Renal pelvis (tissue), 12 donors: ENCODE measurements at places on chromosomes 2 and 18. TPM values are rescaled to one million over a fixed set of nuclear protein-coding genes. Genes with fewer than 3 reads are reported as not detected.

DNA sequence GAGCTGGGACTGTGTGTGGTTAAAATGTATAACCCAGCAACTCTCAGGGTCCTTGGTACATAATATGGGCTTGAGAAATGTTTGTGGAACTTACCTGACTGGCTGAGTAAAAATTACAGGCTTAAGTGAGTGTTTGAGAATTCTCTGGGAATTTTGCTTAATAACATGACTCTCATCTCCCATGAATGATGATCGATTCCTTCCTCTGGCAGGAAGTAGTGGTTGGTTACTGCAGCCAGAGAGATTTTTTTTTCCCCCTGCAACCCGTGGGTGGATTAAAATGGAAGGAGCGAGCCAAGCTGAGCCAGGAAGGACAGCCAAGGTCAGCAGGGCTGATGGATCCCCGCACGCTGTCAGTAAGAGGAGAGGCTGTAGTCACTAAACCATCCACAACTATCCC, 40.6 kb upstream of the RFX8 start:
- no peak for DNase-seq

- no peak for DNase-seq
Observed at GRCh38 chr2:127508023-127508630, 18.2 kb downstream of the IWS1 start.

GRCh38 chr2:98560256-98560771, 48.0 kb downstream of the COA5 start:
- no peak for DNase-seq

The LPIN2 gene
- 43.4 TPM for polyA plus RNA-seq

DNA sequence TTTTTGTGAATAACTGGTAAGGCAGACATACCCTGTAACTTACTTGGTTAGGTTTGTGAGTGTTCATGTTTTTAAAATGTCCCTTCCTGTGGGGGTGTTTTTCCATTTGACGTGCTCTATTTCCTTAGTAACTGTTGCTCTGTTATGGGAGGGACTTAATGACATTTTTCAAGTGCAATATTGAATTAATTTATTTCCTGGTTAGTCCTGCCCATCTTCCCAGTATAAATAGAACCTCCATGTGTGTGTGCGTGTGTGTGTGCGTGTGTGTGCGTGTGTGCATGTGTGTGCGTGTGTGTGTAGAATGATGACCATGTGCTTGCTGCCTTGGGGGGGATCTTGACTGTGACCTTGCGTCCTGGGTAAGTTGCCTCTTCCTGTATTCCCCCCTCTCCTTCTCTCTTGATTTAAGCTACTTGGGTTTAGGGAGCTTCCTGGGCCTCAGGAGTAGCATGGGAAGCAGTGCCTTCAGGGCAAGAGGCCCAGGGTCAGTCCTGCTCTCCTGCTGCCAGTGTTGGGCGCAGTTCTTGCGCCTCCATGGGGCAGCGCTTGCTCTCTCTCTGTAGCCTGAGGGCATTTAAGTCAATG, 163.9 kb downstream of the LDLRAD4 start:
- peak; percentile 80 for DNase-seq

DNA sequence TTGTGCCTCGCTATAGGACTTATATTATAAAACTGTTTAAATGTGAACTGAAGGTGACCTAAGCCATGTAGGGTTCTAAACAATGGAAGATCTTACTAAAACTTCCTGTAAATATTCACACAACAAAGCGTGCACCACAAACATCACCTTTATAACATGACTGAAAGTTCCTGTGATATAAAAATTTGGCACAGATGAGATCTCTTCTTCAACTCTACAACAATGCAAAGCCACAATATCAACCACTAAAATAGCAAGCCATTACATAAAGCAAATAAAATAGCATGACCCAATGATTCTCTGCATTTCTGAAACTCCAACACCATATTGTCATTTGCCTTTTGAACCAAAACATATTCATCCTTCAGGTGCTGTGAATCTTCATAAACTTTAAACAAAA, 3.5 kb downstream of the YES1 start:
- DNase-seq, result no peak

GRCh38 chr2:196989496-196989895, 63.0 kb upstream of the PGAP1 start:
- no peak for DNase-seq

DNA sequence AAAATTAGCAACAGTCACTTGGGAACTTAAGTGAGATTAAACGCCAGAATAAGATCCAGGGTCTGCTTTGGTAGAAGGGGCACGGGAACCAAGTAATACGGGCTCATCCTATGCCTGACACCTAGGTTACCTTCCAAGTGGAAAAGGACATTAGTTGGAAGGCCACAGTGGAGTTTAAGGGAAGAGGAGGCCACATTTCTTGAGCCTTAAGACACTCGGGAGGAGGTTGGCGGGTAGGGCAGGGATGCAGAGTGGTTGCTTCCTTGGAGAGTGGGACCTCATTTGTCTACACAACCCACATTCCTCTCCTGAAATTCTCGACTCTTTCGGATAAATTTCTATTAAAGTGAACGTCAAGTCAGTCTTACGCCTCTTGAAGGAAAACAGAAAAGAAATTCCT, 510 bp upstream of the DNAH6 start:
- no peak for DNase-seq

DNA sequence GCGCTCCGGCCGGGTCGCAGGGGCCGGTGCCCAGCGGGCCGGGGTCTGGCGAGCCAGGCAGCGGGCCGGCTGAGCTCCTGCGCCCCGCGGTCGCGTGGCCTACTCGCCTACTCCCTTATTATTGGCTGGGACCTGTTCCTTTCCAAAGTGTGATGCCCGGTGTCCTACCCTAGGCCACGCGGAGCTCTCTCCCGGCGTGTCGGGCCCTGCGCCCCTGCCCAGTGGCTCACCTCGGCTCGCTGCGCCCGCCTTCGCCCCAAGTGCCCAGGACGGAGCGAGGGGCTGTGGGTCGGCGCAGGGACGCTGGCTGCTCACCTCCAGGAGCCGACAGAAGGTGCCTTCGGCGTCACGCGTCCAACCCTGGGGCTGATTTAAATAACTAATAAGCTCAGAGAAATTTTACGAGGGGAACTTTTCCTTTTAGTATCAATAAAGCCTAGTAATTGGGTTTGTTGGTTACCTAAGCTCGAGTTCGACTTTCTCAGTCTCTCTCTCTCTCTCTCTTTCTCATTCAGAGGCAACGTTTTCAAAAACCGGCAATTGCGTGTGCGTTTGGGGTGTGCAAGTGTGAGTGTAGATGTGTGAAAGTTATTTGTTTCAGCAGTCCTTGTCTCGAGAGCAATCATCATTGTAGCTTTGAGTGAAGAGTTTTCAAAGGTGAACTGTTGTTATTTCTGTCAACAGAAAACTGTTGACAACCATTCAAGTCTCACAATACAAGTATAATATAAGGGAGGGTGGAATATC, 7.0 kb upstream of the SATB2 start:
- DNase-seq, result no peak

GRCh38 chr18:49920731-49921130, 107.4 kb upstream of the ACAA2 start:
- peak; percentile 27 for DNase-seq

The NTSR2 gene
- polyA plus RNA-seq, result not detected

- no peak for DNase-seq
Observed at GRCh38 chr2:105553538-105554196, 154.8 kb upstream of the FHL2 start.

The DSG1 gene
- polyA plus RNA-seq, result 0.09 TPM

- no peak for DNase-seq
Observed at GRCh38 chr2:217047209-217047608, 187.3 kb upstream of the TNP1 start.

The MC5R gene
- 0.13 TPM for polyA plus RNA-seq

DNA sequence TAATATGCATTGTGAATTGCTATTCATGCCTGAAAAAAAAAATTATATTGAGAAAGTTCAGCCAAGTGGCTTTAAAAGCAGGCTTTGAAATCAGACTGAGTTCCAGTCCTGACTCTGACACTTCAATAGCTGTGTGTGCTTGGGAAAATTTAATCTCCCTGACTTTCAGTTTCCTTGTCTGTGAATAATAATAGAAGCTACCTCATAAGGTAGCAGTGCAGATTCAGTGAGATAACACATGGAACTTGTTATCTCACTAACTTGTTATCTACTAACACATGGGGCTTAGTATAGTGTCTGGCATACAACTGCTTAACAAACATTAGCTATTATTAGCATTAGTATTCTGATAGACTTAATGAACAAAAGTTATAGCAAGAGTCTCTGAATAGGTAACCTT, 14.9 kb downstream of the ALS2 start:
- no peak for DNase-seq

GRCh38 chr2:51612387-51612786, 580.5 kb upstream of the NRXN1 start:
- DNase-seq, result no peak

GRCh38 chr2:126635281-126635680, 20.7 kb upstream of the GYPC start:
- DNase-seq, result no peak

GRCh38 chr2:30566631-30567030, 119.6 kb downstream of the LCLAT1 start:
- DNase-seq, result no peak

- no peak for DNase-seq
Observed at GRCh38 chr2:102025016-102025501, 33.3 kb downstream of the IL1R2 start.

The CRIM1 gene
- polyA plus RNA-seq, result 80.0 TPM

The FAP gene
- polyA plus RNA-seq, result 10.1 TPM
